ENCODE measurements at places on chromosomes 1 and 21. TPM values are rescaled to one million over a fixed set of nuclear protein-coding genes. Genes with fewer than 3 reads are reported as not detected.

DNA sequence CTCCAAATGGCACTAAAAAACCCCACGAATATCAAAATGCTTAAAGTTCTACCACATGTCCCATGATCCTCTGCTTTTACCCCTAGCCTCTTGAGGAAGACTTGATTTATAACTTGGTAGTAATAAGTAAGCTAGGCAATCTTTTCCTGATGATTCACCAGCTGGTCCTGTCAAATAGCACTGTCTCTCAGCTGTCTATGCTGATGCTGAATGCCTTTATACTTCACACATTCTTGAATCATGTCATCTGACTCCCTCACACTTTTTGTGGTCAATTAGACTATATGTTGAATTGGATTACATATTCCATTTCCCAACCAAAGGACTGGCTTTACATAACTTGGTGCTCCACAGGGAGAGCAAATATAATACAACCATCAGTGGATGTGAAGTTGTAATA, 16.6 kb downstream of the C21orf91 start:
- DNase-seq: no peak

- DNase-seq: no peak
Observed at GRCh38 chr1:66542811-66543767, 9.1 kb downstream of the SGIP1 start.

- DNase-seq: no peak
Observed at GRCh38 chr1:47233186-47233585, 1.2 kb upstream of the TAL1 start.

DNA sequence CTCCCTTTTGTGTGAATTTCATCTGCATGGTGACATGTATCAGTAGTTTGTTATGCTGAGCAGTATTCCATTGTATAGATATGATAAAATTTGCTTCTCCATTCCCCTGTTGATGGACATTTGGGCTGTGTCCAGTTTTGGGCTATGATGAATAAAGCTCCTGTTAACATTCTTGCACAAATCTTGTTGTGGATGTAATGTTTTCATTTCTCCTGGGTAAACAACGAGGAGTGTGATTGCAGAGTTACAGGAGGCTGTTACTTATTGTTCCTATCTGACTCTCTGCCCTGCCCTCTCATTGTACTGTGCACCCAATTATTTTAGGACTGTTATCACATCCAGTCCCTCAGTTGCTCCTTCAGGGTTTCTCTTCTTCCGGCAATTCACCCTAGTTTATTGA, 24.2 kb downstream of the MAPKAPK2 start:
- no peak for DNase-seq

DNA sequence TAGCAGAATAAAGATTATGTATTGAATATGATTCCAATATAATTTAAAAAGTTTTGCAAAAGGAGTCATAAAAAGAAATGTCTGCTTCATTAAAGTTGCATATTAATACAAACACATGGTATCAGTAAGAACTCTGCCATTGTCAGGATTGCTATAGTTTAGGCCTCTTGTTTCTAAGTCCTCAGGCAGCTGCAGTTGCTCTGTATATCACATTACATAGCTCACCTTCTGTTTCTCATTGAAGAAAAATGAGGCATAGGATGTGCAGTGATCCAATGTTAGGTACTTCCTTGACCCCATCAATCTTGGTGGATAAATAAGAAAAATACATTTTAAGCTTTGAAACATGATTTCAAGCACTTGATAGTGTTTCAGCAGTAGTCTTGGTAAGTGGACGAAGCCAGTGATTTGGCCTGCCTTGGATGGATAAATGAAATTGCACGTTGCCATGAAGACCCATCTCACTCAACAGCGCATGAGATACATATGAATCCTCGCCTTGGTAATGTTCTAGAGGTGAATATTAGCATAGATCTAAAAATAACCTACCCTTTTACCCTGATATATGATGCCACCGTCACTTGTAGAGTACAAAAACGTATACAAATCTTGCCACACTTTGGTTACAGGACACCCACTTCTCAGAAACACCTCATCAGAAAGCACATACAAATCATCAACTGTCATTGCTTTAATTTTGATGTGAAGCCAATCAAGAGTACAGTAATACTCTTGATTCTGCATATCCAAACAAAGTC, 25.3 kb downstream of the ZFYVE9 start:
- DNase-seq: no peak

TTC39A gene
- 15.5 TPM for total RNA-seq
